ENCODE measurements at places on chromosomes 7 and 10. TPM values are rescaled to one million over a fixed set of nuclear protein-coding genes. Genes with fewer than 3 reads are reported as not detected.

The OIT3 gene
- total RNA-seq = not detected

The HGF gene
- total RNA-seq = 0.94 TPM

The NSUN5 gene
- 39.3 TPM for total RNA-seq

The PDE1C gene
- total RNA-seq = not detected
